ENCODE measurements at places on chromosomes 7 and 10. TPM values are rescaled to one million over a fixed set of nuclear protein-coding genes. Genes with fewer than 3 reads are reported as not detected.

DNA sequence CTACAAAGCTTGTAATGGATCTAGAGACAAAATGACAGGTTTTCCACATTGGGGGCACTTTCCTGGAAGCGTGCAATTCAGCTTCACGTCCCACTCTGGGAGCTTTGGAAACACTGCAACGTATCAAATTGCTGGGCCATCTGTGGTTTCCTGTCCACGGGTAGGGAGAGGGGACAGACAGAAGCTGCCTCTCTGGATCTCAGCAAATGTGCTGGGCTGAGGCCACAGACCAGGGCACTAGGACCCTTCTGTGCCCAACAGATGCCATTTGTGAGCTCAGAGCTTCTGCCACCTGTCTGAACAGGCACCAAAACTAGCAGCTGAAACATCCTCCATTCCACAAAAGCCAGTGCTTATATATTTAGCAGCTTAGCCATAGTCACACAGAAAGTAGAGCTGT lies 40.9 kb upstream of the FRMD4A start:
- no peak for DNase-seq

DNA sequence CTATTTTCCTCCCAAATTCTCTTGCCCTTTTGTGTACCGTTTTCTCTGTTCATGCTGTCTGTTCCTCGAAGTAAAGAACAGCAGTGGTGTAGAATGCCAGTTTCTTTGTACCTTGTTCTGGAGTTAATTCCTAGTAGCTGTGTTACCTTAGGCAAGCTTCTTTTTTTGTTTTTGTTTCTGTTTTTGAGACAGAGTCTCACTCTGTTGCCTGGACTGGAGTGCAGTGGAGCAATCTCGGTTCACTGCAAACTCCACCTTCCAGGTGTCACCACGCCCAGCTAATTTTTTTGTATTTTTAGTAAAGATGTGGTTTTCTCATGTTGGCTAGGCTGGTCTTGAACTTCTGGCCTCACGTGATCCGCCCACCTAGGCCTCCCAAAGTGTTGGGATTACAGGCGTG lies 221.2 kb downstream of the BBS9 start:
- DNase-seq: no peak

DNA sequence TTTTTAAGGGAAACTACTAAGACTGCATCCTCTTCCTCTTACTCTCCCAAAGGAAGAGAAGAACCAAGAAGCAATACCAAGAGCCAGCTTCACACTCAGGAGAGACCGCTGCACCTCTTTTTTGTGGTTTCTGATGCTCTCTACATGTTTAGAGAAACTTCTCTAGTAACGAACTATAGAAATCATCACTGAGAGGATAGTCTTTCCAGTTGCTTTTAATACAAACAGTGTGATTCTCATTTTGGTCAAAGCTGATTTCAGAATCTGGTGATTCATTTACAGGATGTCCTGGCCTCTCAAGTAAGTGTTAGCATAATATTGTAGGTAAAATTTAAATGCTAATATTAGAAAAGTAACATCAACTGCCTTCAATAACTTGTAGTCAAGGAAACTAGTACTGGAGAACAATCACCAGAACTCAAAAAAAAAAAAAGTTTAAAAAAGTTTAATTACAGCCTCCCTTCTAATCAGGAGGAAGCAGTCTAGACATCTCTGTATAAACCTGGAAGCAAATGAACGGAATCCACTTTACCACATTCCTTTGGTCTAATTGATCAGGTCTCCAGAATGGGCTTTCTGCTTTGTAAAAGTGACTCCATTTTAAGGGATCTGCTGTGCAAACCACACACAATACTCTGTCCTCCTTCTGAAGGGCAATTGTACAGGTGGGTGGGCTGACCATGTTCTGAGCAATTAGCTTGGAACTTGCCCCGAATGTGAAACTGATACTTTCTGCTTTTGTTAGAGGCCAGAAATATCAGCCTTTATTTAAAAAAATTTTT lies 3.0 kb downstream of the LAMB1 start:
- no peak for DNase-seq

DNA sequence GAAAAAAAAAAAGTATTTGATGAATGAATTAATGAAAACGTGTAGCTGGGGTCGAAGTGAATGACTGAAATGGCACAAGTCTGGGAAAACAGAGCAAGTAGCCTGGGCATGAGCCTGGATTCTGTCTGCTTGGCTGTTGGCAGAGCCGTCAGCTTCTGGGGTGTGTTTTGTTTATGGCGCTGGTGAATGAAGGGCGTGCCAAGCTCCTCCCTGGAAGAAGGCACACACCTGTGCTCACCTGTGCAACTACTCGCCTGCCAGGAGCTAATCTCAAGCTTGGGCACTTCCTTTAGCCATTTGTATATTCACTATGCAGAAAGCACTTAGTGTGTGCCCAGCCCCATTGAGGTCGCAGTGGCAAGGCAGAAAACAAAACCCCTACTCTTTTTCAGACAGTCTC lies 74.1 kb downstream of the GTF2IRD1 start:
- DNase-seq: no peak

GRCh38 chr7:103626776-103627175 lies 180.8 kb upstream of the SLC26A5 start:
- no peak for DNase-seq

GRCh38 chr7:158251061-158251965 lies 336.3 kb downstream of the PTPRN2 start:
- DNase-seq: no peak

GRCh38 chr7:36277249-36277542 lies 112.5 kb upstream of the ANLN start:
- no peak for DNase-seq

DNA sequence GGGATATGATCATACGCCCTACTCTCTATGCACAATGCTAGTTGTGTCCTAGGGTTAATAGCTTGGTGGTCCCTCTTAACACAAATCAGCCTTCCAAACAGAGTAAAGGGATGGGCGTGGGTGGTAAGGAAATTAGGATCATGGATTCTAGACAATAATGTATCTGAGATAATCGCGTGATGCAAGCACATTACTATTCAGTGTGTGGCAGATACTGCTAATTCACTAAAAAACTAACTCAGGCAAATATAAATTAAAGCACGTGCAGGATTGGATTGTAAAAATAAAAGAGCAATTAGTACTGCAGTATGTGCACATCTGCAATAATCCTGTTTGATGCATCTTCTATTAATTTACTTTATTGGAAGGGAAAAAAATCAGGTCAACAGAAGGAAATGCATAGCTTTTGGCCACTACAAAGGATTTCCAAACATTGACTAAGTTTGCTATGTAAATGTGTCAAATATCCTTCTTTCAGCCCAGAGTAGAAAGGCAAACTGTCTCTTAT lies 22.0 kb downstream of the TWIST1 start:
- DNase-seq: no peak

AGR2 gene
- total RNA-seq: 0.19 TPM

LUC7L2 gene
- total RNA-seq: 82.0 TPM

SPDYE8 gene
- total RNA-seq: not detected

TOMM7 gene
- 170 TPM for total RNA-seq

DOCK4 gene
- total RNA-seq: 0.54 TPM

CFAP43 gene
- total RNA-seq: 0.07 TPM

OR9A2 gene
- not detected for total RNA-seq

SMKR1 gene
- total RNA-seq: 0.22 TPM

KNDC1 gene
- not detected for total RNA-seq

RET gene
- total RNA-seq: not detected

All from Karpas-422 (cell line).